ENCODE measurements at places on chromosomes 6 and 20.

- DNase-seq, result no peak
Observed at GRCh38 chr20:32609993-32610392, 24.9 kb upstream of the NOL4L start.

DNA sequence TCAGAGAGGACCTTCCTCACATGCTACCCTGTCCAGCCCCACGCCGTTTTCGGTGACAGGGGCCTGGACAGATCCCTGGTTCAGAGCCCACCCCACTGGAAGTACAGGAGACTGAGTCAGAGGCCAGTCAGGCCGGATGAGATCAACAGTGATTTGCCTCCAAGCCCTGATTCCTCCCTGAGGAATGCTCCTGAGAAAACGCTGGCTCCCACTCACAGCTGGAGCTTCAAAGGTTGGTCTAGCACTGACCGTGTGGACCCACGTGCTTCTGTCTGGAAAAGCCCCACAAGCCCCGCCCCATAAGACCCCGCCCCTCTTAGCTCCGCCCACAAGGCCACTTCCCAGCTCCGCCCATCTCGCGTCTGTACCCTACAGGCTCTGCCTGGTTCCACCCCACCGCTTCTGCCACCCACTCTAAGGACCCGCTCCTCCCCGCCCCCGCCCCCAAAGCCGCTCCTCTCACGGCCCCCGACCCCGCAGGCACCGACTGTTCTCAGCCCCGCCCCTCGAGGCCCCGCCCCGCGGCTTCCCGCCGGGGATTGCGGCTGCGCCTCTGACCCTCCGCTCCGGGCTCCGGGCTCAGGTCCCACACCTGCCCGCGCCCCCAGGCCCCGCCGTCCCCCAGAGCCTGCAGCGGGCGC lies 64.9 kb upstream of the BHLHE23 start:
- no peak for DNase-seq

DNA sequence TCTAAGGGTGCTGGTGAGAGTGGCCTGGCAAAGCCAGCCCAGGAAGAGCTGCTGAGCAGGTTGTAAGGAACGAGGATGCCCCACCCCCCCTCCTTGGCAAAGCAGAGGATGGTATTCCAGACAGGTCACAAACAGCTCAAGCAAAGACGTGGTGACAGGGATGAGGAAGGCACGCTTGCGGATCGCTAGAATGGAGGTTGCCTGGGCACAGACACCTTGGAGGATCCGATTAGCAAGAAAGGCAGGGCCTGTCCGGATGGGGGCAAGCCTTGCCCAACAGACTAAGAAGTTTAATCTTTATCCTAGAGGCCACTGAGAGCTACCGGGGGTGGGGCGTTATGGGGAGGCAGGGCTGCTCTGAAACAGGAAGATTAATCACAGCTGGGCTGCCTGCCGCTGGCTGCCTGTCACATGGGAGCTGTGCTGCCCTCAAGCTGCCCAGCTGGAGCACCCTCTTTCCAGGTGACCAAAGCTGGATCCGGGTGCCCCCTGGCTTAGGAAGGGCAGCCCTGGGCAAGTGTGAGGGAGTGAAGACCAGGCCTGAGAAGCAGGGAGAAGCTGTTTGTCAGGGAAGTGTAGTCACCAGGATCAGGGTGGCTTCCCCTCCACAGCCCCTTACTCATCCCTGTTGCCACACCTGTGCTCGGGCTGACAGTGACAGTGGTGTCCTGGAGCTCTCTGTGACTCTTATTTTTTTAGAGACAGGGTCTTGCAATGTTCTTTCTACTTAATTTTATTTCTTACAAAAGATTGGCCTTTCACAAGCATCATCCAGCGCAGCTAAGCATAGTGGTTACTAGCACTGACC lies 9.1 kb upstream of the MAPK13 start:
- DNase-seq, result peak; percentile 61

DNA sequence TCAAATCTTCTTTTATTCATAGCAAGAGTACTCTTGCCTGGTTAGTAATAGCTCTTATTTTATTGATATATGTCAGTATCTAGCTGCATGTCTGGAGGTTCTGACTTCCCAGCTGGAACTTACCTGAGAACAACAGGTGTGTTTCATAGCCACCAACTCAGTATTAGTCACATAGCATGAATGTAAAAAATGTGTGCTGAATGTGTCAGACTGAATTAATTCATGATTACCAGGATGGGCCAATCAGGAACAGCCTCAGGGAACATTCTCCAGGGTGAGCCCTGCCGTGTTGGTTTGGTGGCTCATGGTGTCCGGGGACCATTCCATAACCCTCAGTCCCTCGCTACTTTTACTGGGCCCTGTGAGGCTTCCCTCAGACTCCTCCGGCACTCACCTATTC lies 99.7 kb downstream of the TULP4 start:
- DNase-seq, result no peak

GRCh38 chr20:31630187-31630790 lies 7.4 kb upstream of the COX4I2 start:
- DNase-seq, result no peak

- no peak for DNase-seq
Observed at GRCh38 chr20:60877071-60877857, 374.8 kb upstream of the CDH4 start.

DNA sequence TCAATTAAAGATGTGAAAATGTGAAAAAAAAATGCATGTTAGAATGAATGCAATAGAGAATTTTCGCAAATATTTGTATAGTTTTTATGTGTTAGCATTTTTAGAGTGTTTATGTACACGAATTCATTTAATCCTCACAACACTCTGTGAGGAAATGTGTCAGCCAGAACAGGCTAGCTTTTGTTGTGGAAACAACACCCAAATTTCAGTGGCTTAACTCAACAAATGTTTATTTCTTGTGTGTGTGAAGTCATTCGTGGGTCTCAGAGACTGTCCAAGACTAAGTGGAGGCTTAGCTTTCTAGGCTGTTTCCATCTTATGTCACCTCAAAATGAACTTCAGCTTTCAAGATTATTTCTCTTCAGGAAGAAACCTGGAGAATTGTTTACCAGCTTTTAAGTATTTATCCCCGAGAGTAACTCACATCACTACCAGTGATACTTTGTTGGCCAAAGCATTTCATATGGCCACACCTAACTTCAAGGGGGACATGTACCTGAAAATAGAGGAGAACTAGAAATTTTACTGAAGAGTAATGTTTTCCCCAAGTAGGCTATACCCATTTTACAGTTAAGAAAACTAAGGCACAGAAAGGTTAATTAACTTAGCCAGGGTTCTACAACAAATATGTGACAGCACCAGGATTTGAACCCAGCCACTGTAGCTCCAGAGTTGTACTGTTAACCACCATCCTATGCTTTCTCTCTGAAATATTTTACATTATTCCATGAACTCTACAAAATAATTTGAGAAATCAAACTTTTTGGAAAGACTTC lies 306.1 kb downstream of the QKI start:
- DNase-seq, result no peak

- DNase-seq, result no peak
Observed at GRCh38 chr6:2314641-2315040, 69.2 kb upstream of the GMDS start.

GRCh38 chr6:56370561-56371211 lies 123.3 kb upstream of the COL21A1 start:
- no peak for DNase-seq

GRCh38 chr6:3997177-3997770 lies 81.7 kb downstream of the FAM217A start:
- no peak for DNase-seq

GRCh38 chr20:5056801-5057599 lies 55.7 kb upstream of the SLC23A2 start:
- peak; percentile 89 for DNase-seq

DNA sequence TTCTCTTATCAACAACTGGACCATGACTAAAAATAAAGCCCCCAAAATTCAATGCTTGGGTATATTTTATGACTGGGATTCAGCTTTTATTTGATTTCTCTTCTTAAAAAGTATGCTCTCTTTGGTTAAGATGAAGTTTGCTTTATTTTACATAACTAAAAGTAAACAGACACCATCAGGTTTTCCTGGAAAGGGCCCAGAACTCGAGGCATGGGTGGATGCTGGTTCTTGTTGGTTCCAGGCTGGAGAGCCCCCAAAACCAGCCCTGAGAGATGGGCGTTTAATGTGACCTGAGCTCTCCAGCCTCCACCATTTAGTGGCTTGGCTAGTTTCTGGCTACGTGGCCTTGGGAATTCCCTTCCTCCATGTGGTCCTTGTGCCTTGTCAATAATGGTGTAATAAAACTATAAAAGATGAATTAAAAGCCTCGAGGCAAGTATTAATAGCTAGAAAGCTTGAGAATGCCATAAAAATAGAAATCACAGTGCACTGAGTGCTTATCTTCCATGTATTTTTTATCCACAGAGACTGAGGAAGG lies 34.1 kb downstream of the BANF2 start:
- DNase-seq, result no peak

- no peak for DNase-seq
Observed at GRCh38 chr20:24694727-24695528, 225.5 kb downstream of the SYNDIG1 start.

DNA sequence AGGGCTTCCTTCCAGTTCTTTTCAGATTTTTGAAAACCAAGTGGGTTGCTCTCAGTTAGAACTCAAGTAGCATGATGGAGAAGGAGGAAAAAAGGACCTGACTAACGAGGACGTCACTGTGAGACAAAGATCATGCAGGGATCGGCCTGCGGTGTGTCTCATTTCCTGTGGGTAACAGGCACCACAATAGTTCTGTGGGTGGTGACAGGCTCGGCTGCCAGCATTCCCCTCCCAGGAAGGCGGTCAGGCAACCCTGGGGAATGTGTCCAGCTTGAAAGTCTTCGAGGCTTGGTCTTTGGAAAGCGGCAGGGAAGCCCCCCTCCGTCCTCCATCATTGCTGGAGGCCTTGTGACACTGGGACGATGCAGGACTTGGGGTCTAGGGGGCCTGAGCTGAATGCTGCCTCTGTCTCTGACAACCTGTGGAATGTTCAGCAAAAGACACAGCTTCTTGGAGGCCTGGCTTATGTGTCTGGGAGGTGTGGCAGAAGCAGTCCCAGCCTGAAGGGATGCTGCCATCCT lies 121.0 kb downstream of the BCAS1 start:
- peak; percentile 80 for DNase-seq

GRCh38 chr6:4574007-4574406 lies 202.2 kb upstream of the CDYL start:
- DNase-seq, result no peak

DNA sequence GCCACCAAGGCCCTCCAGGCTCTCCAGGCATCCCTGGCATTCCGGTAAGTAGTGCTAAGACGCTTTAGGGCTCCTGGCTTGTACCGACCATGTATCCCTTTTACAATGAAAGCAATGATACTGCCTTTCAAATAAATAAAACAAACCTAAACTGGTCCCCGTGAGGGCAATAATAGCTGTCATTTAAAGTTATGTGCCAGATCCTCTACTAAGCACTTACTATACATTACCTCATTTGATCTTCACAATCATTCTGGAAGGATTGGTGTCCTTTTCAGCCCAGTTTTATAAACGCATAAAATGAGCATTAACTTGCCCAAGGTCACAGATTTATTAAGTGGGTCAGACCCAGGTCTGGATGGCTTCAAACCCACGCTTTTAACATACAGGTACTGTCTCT lies 114.7 kb downstream of the COL9A1 start:
- no peak for DNase-seq

- DNase-seq, result no peak
Observed at GRCh38 chr6:13397359-13398068, 69.2 kb upstream of the TBC1D7 start.

- no peak for DNase-seq
Observed at GRCh38 chr20:6348908-6349307, 226.1 kb upstream of the FERMT1 start.

GRCh38 chr20:33401184-33401920 lies at the start of gene CDK5RAP1:
CDK5RAP1 (minus strand) TSS chr20:33401519; CDS start chr20:33397064, 4,455 bp downstream.
- peak; percentile 89 for DNase-seq
